Breast epithelium (tissue), 4 donors: ENCODE measurements at places on chromosomes 6 and 20.

- no peaks in the 10 kb centered on the region for H3K27me3 ChIP-seq
- no peaks in the 10 kb centered on the region for H3K36me3 ChIP-seq
- no peak for DNase-seq
- H3K27ac ChIP-seq: no peak overlapping the region
- H3K4me1 ChIP-seq: no peaks in the 10 kb centered on the region
- no peak overlapping the region for H3K4me3 ChIP-seq
Measured at GRCh38 chr6:38138374-38138773, 318.8 kb downstream of the ZFAND3 start.

DNA sequence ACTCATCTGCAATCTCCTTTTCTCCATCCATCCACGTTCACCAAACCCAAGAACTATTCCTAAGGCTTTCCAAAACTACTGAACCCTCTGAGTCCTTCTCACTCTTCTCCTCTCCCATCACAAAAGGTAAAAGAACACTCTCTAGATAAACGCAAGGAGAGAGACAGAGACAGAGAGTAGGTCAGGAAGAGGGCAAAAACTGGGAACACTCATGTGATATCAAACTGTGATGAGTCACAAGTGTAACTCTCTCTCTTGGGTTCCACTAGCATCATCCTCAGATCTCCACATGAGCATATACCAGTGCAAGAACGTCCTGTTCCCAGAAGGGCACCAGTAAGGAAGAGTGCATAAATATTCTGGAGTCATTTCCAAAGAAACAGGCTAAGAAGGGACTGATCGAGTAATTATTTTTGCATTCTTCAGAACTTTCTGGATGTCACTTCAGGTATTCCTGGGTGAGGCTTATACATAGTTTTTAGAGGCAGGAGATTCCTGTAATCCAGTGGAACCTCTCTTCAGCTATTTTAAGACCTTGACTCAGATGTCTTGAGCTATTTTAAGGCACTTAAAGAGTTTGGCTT lies 47.3 kb upstream of the STXBP5 start:
- no peaks in the 10 kb centered on the region for H3K36me3 ChIP-seq
- no peaks in the 10 kb centered on the region for H3K27me3 ChIP-seq
- no peak overlapping the region for H3K27ac ChIP-seq
- H3K4me1 ChIP-seq: no peaks in the 10 kb centered on the region
- DNase-seq: no peak

DNA sequence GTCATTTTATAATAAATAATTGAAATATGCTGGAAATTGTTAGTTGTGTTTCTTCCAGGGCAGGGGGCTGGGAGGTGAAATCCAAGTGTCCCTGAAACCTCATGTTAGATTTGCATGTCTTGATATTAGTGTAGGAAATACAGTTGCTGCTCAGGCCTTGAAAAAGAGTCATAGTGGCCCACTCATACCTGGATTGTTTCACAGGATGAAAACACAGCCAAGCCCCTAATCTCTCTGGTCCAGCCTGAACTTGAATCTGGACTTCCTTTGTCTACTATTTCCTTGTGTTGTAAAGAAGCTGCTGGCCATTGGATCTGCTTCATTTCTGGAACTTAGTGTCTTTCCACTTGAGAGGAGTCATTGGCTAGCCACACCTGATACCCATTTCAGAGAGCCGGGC lies 108.8 kb upstream of the JARID2 start:
- DNase-seq: no peak
- H3K4me1 ChIP-seq: no peaks in the 10 kb centered on the region
- no peak overlapping the region for H3K27ac ChIP-seq
- H3K4me3 ChIP-seq: no peak overlapping the region

DNA sequence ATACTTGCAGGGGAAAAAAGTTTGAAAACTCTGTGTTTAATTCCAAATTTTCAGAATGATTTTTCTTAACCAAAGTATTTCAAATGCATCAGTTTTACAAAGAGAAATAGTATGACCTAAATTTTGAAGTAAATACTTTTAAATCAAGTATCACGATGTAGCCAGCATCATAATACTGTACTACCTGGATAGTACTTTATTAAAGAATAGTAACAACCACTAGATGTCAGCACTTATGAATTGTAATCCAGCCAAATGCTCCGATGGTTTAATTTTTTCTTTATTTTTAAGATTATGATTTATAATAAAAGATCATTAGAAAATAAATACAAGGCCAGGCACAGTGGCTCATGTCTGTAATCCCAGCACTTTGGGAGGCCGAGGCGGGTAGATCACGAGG lies 37.2 kb upstream of the HACE1 start:
- no peaks in the 10 kb centered on the region for H3K4me1 ChIP-seq
- H3K4me3 ChIP-seq: no peak overlapping the region
- no peak overlapping the region for H3K27ac ChIP-seq

- no peak overlapping the region for H3K27ac ChIP-seq
- H3K36me3 ChIP-seq: no peaks in the 10 kb centered on the region
- no peaks in the 10 kb centered on the region for H3K4me1 ChIP-seq
- H3K27me3 ChIP-seq: no peaks in the 10 kb centered on the region
- no peak for DNase-seq
Measured at GRCh38 chr20:47008842-47009518, 114.3 kb downstream of the EYA2 start.

DNA sequence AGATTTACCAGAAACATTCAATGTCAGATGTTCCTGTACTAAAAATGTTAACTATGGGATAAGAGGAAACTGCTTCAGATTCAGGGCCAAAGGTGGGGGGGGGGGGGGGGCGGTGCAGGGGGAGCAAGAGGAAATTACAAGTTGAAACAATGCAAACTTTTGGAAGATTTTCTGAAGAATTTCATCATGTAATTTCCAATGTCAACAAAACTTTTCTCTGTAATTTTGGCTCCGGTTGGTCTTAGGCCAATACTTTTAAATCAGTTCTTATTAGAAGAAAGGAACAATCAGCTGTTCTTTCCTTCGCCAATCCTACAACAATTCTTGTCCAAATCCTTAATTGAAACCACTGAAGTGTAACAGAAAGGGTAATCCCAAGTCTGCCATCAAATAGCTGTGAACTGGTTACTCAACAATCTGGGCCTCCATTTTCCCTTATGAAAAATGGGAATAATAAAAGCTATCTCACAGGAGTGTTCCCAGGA lies 13.1 kb downstream of the UQCC1 start:
- peak overlapping the region; percentile 15 for H3K27ac ChIP-seq
- no peaks in the 10 kb centered on the region for H3K4me1 ChIP-seq
- H3K4me3 ChIP-seq: no peak overlapping the region
- no peaks in the 10 kb centered on the region for H3K27me3 ChIP-seq

- peaks cover 4% of the 10 kb centered on the region for H3K36me3 ChIP-seq
- H3K27ac ChIP-seq: peak overlapping the region; percentile 82
- peaks cover 16% of the 10 kb centered on the region for H3K4me1 ChIP-seq
- no peak for DNase-seq
- no peaks in the 10 kb centered on the region for H3K27me3 ChIP-seq
Measured at GRCh38 chr20:36491901-36492617, 49.3 kb upstream of the MYL9 start.

DNA sequence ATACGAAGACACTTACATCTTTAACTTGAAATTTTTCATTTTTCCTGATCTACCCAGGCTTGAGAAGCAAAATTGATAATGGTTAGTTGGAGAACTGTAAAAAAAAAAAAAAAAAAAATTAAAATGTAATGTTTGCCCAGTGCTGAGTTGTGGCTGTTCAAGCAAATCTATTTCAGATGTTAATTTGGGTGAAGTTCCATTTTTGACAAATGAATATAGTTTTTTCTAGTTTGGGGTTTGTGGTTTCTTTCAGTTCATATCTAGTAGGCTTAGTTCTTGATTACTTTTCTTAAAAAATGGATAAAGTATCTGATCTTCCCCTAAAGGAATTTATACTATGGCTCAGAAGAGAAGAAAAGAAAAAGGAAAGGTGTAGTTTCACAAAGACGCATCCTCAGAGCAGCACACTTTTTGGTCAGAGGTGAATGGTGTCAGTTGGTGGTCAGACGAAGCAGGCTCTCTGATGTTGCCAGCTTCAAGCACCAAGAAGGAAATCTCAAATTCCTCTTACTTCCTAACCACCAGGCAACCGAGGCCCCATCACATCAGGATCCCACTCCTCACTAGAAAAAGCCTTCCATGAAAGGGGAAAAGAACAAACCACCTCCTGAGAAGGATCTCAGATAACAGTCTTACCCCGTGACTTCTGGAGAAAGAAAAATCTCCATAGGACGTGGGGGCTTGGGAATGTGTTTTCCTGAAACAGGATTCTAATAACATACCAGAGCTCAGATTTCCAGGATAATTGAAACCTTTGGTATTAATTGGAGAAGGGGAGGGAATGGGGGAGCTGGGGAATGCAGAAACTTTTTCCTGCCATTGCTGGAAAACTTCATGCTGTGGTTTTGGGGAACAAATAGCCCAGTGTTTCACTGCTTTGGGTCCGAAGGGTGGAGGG lies 396.2 kb downstream of the CD83 start:
- H3K27ac ChIP-seq: no peak overlapping the region
- H3K36me3 ChIP-seq: no peaks in the 10 kb centered on the region
- no peak for DNase-seq
- H3K4me1 ChIP-seq: no peaks in the 10 kb centered on the region

GRCh38 chr6:89965441-89966227 lies 71.4 kb downstream of the GJA10 start:
- H3K27ac ChIP-seq: no peak overlapping the region
- H3K4me1 ChIP-seq: no peaks in the 10 kb centered on the region

DNA sequence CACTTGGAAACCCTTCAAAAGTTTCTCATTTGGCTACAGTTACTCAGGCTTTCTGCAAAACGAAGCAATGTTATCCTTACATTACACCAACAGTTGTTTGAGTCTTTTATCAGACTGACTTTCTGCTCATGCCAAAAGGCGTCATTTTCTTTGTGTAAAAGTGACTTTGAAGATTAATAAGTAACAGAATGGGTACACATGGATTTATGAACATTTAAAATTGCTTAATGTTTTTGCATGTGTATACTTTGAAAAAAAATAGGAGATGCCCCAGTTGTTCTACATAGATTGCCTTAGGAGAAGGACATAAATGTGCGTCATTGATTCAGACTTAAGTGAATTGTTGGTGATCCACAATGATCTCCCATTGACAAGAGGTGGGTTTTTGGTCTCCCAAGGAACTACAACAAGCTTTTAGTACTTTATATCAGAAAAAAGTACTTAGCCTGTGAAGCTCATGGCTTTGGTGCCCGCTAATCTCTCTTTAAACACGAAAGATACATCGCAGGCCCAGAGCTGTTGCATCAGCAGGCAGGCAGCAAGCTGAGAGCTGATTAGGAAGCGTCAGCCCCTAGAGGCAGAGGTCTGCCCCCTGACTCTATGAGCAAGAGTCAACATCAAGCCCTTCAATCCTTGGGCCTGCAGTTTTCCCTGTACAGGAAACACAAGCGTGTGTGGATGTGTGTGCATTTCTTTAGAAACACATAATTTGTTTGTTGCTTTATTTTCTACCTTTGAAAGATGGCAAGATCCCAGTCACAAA lies 45.9 kb downstream of the SLC22A3 start:
- no peaks in the 10 kb centered on the region for H3K36me3 ChIP-seq
- no peaks in the 10 kb centered on the region for H3K4me1 ChIP-seq
- no peaks in the 10 kb centered on the region for H3K27me3 ChIP-seq
- H3K27ac ChIP-seq: no peak overlapping the region
- no peak for DNase-seq
- no peak overlapping the region for H3K4me3 ChIP-seq

DNA sequence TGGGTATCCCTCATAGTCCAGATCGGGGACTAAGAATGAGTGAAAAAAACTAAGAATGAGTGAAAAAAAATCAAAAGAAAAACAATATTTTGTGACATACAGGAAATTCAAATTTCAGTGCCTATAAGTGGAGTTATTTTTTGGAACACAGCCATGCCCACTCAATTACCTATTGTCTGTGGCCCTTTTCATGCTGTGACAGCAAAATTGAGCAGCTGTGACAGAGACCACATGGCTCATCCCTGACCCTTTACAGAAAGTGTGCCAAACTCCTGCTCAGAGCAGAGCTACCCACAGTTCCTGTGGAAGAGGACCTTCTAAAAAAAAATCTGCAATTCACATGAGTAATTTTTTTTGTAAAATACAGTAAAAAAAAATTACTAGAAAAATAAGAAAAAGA lies 1.4 kb downstream of the NCR2 start:
- no peaks in the 10 kb centered on the region for H3K27me3 ChIP-seq
- no peaks in the 10 kb centered on the region for H3K4me1 ChIP-seq
- no peak overlapping the region for H3K27ac ChIP-seq
- H3K36me3 ChIP-seq: no peaks in the 10 kb centered on the region
- no peak for DNase-seq
- no peak overlapping the region for H3K4me3 ChIP-seq

DNA sequence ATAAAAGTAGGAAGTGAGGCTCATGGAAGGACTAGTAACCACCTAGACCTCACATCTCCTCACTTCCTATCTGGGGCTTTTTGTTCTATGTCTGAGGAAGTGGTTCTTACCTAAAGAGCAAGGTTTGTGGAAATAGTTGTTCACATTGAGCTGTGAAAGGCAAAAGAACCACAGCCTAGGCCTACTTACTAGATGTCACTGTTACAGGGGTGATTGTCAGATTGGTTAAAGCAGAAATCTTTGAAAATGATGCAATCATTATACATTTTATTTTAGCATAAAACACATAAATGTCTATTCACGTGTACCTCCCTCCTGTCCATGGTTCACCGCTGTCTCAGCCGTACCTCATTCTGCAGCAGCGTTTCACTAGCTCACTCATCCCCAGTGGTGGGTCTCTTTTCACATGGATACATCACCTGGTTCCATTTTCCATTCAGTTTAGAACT lies 268.8 kb downstream of the TMEM242 start:
- H3K4me3 ChIP-seq: no peak overlapping the region
- no peak overlapping the region for H3K27ac ChIP-seq
- DNase-seq: no peak
- H3K36me3 ChIP-seq: no peaks in the 10 kb centered on the region
- no peaks in the 10 kb centered on the region for H3K4me1 ChIP-seq
- no peaks in the 10 kb centered on the region for H3K27me3 ChIP-seq

DNA sequence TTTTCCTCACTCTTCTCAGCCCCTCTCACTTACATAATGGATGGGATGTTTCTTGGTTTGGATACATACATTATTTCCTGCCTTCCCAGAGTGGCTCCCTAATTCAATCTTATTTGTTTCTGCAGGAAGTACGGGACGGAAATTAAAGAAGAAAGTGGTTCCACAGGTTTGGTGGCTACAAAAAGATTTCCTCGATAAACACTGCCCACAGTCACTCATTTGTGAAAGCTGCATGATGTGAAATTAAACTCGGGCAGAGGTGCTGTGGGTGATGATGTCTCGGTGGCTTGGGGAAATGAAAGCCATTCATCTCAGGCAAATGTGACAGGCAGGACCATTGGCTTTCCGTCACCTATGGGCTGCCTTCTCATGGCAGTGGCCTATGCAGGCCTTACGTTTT lies 119.5 kb upstream of the KCNG1 start:
- no peaks in the 10 kb centered on the region for H3K27me3 ChIP-seq
- no peak for DNase-seq
- no peak overlapping the region for H3K27ac ChIP-seq
- no peaks in the 10 kb centered on the region for H3K4me1 ChIP-seq
- no peaks in the 10 kb centered on the region for H3K36me3 ChIP-seq

- no peaks in the 10 kb centered on the region for H3K27me3 ChIP-seq
- H3K36me3 ChIP-seq: peaks cover 6% of the 10 kb centered on the region
- no peak overlapping the region for H3K4me3 ChIP-seq
- no peak overlapping the region for H3K27ac ChIP-seq
Measured at GRCh38 chr6:41587131-41587879, 41.1 kb downstream of the FOXP4 start.

- DNase-seq: no peak
- no peaks in the 10 kb centered on the region for H3K36me3 ChIP-seq
- no peak overlapping the region for H3K27ac ChIP-seq
- no peaks in the 10 kb centered on the region for H3K27me3 ChIP-seq
- no peaks in the 10 kb centered on the region for H3K4me1 ChIP-seq
Measured at GRCh38 chr20:45055056-45055455, 45.9 kb downstream of the KCNS1 start.

GRCh38 chr6:130314271-130314670 lies 51.5 kb upstream of the TMEM200A start:
- no peaks in the 10 kb centered on the region for H3K36me3 ChIP-seq
- no peak overlapping the region for H3K4me3 ChIP-seq
- no peaks in the 10 kb centered on the region for H3K27me3 ChIP-seq
- no peaks in the 10 kb centered on the region for H3K4me1 ChIP-seq
- no peak overlapping the region for H3K27ac ChIP-seq
